ENCODE measurements at places on chromosomes 3 and 15.
A peak's percentile ranks its signal among the peaks of the same experiment; 100 is the strongest.

DNA sequence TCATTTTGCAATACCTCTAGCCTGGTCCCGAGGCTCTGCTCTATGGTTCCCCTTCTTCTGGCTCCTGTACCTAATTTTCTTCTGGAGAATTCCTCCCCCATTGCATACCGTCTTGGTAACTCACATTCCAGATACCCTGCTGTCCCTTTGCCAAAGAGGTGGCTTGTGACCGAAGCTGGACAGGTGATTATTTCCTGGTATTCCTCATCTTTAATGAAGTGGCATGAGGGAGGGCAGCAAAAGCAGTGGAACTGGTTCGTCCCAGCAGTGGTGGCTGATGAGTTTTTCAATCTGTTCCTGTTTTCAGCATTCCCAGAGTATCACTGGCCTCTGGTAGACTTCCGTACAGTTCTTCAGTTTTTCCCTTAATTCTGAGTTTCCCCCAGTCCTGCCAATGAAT, 186.2 kb upstream of the CADPS start:
- H3K36me3 ChIP-seq, result no peaks in the 10 kb centered on the region
- no peak for DNase-seq
- no peak overlapping the region for H3K27ac ChIP-seq
- H3K4me1 ChIP-seq, result no peaks in the 10 kb centered on the region

DNA sequence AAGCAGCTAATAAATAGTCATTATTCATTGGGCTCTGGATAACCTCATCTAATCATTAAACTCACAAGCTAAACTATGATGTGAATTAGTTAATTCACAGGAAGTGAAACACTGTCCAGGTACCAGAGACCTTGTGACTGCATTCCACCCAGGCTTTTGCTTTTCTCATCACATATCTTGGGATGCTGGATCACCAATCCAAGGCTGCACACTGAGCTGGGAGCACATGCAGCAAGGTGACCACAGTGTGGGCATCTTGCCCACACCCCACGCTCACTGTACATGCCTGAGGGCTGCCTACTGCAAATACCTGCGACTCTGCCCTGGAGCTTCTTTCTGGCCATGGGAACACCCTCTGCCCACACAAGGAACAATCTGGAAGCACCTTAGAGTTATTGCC, 40.6 kb upstream of the TNFAIP8L3 start:
- no peak overlapping the region for H3K4me3 ChIP-seq
- H3K27ac ChIP-seq, result no peak overlapping the region
- H3K4me1 ChIP-seq, result no peaks in the 10 kb centered on the region
- no peaks in the 10 kb centered on the region for H3K27me3 ChIP-seq
- DNase-seq, result no peak

- DNase-seq, result peak; percentile 73
- H3K36me3 ChIP-seq, result no peaks in the 10 kb centered on the region
- H3K4me1 ChIP-seq, result no peaks in the 10 kb centered on the region
- no peak overlapping the region for H3K27ac ChIP-seq
These were observed 172.0 kb downstream of the STT3B start for GRCh38 chr3:31704591-31705179.

DNA sequence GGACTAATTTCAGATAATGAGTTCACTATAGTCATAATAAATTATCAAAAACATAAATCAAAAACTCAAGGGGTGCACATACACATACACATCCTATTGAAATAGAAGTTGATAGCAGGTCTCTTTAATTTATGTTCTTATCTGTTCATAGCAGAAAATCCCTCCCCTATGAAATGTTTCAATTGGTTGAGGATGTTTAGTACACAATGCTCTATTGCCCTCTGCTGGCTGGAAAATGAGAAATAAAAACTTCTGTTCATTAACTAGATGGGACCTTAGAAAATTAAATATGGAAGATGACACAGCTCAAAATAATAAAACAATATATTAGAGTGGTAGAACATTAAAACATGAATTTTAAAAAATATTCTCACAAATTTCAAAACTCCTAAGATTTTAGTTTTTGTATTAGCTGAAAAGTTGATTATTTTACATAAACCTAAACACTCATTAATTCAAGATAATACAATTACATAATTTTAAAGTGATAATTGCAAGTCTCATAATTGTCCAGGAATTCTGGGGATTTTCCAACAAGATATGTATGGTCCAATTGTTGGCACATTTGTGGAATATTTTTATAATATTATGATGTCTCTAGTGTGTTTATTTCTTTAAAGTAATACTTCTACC, 735.0 kb downstream of the ROBO1 start:
- no peak for DNase-seq
- no peaks in the 10 kb centered on the region for H3K4me1 ChIP-seq
- no peaks in the 10 kb centered on the region for H3K27me3 ChIP-seq
- H3K4me3 ChIP-seq, result no peak overlapping the region

GRCh38 chr3:112858410-112859069, 11.9 kb upstream of the CD200R1L start:
- no peak overlapping the region for H3K4me3 ChIP-seq
- H3K27ac ChIP-seq, result no peak overlapping the region
- no peaks in the 10 kb centered on the region for H3K27me3 ChIP-seq
- no peak for DNase-seq
- no peaks in the 10 kb centered on the region for H3K4me1 ChIP-seq

GRCh38 chr15:62163397-62164013, 1.6 kb downstream of the C2CD4B start:
- no peak overlapping the region for H3K27ac ChIP-seq
- no peak for DNase-seq

GRCh38 chr15:48533982-48534381, 111.5 kb downstream of the FBN1 start:
- DNase-seq, result no peak
- H3K4me3 ChIP-seq, result no peak overlapping the region
- no peaks in the 10 kb centered on the region for H3K4me1 ChIP-seq
- H3K36me3 ChIP-seq, result no peaks in the 10 kb centered on the region
- H3K27ac ChIP-seq, result no peak overlapping the region

- no peaks in the 10 kb centered on the region for H3K27me3 ChIP-seq
- no peaks in the 10 kb centered on the region for H3K4me1 ChIP-seq
- DNase-seq, result no peak
- no peak overlapping the region for H3K4me3 ChIP-seq
These were observed 45.2 kb downstream of the CCNB2 start for GRCh38 chr15:59150185-59150584.

DNA sequence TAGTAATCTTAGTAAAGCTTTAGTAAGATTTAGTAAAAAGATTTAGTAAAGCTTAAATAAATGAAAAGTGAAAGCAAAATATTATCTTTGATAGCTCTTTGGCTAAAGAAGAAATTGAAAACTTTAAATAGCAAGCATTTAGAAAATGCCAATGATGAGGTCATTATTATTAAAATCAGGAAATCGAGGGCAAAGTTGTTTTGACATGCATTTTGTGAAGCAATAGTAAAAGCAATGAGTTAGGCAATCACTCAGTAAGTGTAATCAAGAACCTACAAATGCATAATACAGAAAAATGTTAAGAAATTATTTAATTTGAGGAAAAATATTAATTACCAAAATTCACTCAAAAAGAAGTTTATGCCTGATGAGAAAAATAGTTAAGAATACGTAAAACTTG, 280.3 kb upstream of the MME start:
- H3K27ac ChIP-seq, result no peak overlapping the region
- H3K36me3 ChIP-seq, result no peaks in the 10 kb centered on the region
- DNase-seq, result no peak
- H3K4me3 ChIP-seq, result no peak overlapping the region

GRCh38 chr3:188558343-188559071, 404.6 kb downstream of the LPP start:
- H3K4me3 ChIP-seq, result no peak overlapping the region
- no peaks in the 10 kb centered on the region for H3K27me3 ChIP-seq
- H3K4me1 ChIP-seq, result no peaks in the 10 kb centered on the region
- no peaks in the 10 kb centered on the region for H3K36me3 ChIP-seq

DNA sequence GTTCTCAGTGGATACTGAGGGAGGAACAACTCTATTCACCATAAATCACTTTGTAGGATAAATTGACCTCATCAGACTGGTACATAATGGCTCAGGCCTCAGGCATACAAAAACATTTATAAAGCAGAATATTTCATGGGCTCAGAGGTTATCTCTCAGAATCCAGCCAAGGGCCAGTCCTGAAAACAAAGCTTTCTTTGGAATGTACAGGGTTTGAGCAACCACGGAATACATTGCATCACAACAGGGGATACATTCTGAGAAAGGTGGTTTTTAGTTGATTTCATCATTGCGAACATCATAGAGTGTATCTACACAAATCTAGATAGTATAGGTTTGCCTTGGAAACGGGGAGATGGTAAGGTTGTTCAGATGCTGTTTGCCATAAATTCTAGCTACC, 33.4 kb upstream of the CTDSPL2 start:
- no peak for DNase-seq
- no peaks in the 10 kb centered on the region for H3K27me3 ChIP-seq
- H3K27ac ChIP-seq, result no peak overlapping the region
- no peaks in the 10 kb centered on the region for H3K36me3 ChIP-seq
- no peaks in the 10 kb centered on the region for H3K4me1 ChIP-seq
- H3K4me3 ChIP-seq, result no peak overlapping the region

GRCh38 chr3:12415014-12415680, 69.1 kb upstream of the TSEN2 start:
- H3K27me3 ChIP-seq, result no peaks in the 10 kb centered on the region
- DNase-seq, result no peak
- H3K27ac ChIP-seq, result no peak overlapping the region

GRCh38 chr15:22949074-22949547, 31.1 kb downstream of the CYFIP1 start:
- no peak overlapping the region for H3K4me3 ChIP-seq
- H3K4me1 ChIP-seq, result no peaks in the 10 kb centered on the region
- DNase-seq, result peak; percentile 59
- H3K36me3 ChIP-seq, result no peaks in the 10 kb centered on the region
- H3K27me3 ChIP-seq, result no peaks in the 10 kb centered on the region
- H3K27ac ChIP-seq, result no peak overlapping the region

- H3K27me3 ChIP-seq, result no peaks in the 10 kb centered on the region
- peak overlapping the region; percentile 74 for H3K4me3 ChIP-seq
- no peaks in the 10 kb centered on the region for H3K36me3 ChIP-seq
- no peak overlapping the region for H3K27ac ChIP-seq
These were observed 2.4 kb downstream of the SLC6A6 start for GRCh38 chr3:14404631-14405359.

DNA sequence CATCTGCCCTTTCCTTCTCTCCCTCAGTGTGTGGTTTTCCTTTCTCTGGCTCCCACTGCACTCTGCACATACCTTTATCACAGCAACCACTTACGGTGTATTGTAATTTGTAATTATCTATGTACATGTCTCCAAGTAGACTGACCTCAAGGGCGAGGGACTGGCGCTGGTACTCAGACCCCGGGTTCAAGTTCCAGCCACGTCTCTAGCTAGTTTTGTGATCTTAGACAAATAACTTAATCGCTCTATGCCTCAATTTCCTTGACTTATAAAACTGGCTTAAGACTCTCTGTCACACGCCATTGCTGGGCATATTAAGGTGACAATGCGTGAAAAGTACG, 607 bp upstream of the SENP2 start:
- H3K36me3 ChIP-seq, result no peaks in the 10 kb centered on the region
- peaks cover 13% of the 10 kb centered on the region for H3K4me1 ChIP-seq
- H3K27me3 ChIP-seq, result no peaks in the 10 kb centered on the region
- DNase-seq, result peak; percentile 28

DNA sequence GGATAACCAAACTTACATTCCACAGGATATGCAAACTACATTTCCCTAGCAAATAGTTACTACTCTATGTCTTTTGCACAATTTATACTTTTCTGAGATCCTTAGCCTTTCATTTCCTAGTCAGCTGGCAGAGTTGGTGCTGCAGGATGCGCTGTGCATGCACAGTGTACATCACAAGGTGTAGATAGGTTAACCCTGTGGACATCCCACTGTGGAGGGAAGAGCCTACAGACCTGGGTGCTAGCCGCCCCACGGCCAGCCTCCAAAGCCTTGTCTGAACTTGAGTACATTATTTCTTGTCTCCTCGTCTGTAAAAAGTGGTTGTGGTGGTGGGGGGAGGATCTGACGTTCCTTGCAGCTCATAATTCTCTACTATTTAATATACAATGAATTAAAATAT, 3.5 kb downstream of the TNFSF10 start:
- no peaks in the 10 kb centered on the region for H3K27me3 ChIP-seq
- H3K27ac ChIP-seq, result peak overlapping the region; percentile 88
- H3K4me3 ChIP-seq, result peak overlapping the region; percentile 46
- DNase-seq, result no peak
- H3K36me3 ChIP-seq, result no peaks in the 10 kb centered on the region
- H3K4me1 ChIP-seq, result peaks cover 13% of the 10 kb centered on the region

- H3K4me1 ChIP-seq, result no peaks in the 10 kb centered on the region
- H3K36me3 ChIP-seq, result no peaks in the 10 kb centered on the region
- H3K27me3 ChIP-seq, result no peaks in the 10 kb centered on the region
- DNase-seq, result no peak
- H3K4me3 ChIP-seq, result no peak overlapping the region
These were observed 90.1 kb upstream of the ARL6 start for GRCh38 chr3:97674461-97674860.

GRCh38 chr3:122443090-122443489, 27.2 kb upstream of the WDR5B start:
- peaks cover 16% of the 10 kb centered on the region for H3K36me3 ChIP-seq
- H3K4me3 ChIP-seq, result no peak overlapping the region
- no peaks in the 10 kb centered on the region for H3K27me3 ChIP-seq
- H3K4me1 ChIP-seq, result no peaks in the 10 kb centered on the region
- DNase-seq, result no peak

DNA sequence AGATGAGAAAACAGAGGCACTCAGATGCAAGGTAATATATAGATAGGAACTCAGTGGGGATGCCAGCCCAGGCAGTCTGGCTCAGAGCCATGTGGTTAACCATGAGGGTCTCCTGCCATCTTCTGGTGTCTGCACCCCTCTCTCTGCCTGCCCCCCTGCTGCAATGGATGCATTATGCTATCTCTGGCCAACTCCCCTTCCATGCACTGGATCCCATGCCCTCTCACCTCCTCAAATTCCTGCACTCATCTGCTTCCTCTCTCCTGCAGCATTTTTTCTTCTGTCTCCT, 163.2 kb downstream of the STT3B start:
- DNase-seq, result no peak
- H3K27me3 ChIP-seq, result no peaks in the 10 kb centered on the region
- H3K36me3 ChIP-seq, result no peaks in the 10 kb centered on the region
- H3K4me3 ChIP-seq, result no peak overlapping the region
- H3K4me1 ChIP-seq, result no peaks in the 10 kb centered on the region

- no peak overlapping the region for H3K27ac ChIP-seq
These were observed 47.8 kb downstream of the BSN start for GRCh38 chr3:49602049-49602554.

GRCh38 chr3:111915905-111916304, 56.8 kb downstream of the PHLDB2 start:
- no peaks in the 10 kb centered on the region for H3K36me3 ChIP-seq
- no peaks in the 10 kb centered on the region for H3K4me1 ChIP-seq

- no peaks in the 10 kb centered on the region for H3K36me3 ChIP-seq
- H3K4me1 ChIP-seq, result no peaks in the 10 kb centered on the region
- H3K4me3 ChIP-seq, result no peak overlapping the region
- no peak overlapping the region for H3K27ac ChIP-seq
These were observed 21.8 kb upstream of the PFN2 start for GRCh38 chr3:149992416-149993058.

Measured in colonic mucosa (tissue), 4 donors.